Renal pelvis (tissue), 12 donors: ENCODE measurements at places on chromosomes 16 and 17. TPM values are rescaled to one million over a fixed set of nuclear protein-coding genes. Genes with fewer than 3 reads are reported as not detected.

DNA sequence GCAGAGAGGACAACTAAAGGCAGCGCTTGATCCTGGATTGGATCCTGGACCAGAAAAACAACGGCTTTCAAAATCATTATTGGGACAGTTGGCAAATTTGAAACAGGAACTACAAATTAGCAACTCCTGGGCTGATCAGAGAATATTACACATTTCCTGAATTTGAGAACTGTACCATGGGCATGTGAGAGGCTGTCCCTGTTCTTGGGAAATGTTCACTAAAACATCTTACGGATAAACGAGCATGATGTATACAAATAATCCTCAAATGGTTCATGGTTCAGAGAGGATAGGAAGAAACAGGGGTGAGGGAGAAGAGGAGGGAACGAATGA is 2.3 kb upstream of the ITGAE start:
- DNase-seq, result no peak

- no peak for DNase-seq
These were observed 40.3 kb upstream of the TNRC6A start for GRCh38 chr16:24689128-24689527.

- DNase-seq, result no peak
These were observed 86.1 kb downstream of the ZDHHC7 start for GRCh38 chr16:84925092-84925772.

- DNase-seq, result no peak
These were observed 35.0 kb downstream of the ZCCHC14 start for GRCh38 chr16:87457709-87458423.

GRCh38 chr16:75311383-75311938 is 60.0 kb upstream of the BCAR1 start:
- no peak for DNase-seq

DNA sequence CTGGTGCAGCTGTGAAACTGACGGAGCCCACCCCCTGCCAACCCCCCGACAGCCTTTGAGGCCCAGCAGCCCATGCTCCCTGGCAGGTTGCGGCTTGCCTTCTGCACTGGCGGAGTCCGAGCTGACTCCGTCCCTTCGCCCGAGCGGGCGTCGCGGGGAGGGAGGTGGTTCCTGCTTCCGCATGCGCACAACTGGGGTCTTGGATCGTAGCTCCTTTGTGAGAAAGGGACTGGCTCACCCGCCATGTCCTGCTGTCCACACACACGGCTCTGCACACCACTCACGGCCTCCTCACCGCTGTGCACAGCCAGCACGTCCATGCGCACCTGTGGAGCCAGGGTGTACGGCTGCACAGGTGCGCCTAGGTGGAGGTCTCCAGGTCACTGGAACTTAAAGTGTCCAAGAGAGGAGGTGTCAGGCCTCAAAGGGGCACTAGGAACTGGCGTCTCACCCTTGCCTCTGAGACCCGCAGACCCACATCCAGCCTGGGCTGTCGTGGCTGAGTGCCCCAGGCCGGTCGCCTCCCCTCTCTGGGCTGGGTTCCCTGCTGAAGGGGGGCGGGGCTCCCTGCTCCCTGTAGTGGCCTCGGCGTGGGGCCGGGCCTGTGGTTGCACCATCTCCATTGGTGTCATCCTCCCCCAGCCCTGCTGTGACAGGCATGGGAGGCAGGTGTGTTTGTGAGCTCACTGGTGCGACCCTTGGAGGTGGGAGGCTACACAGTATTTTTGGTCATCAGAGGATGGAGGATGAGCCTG is 45.3 kb downstream of the JPH3 start:
- DNase-seq, result no peak

- DNase-seq, result no peak
These were observed 291.1 kb upstream of the IRX3 start for GRCh38 chr16:54577651-54578128.

DNA sequence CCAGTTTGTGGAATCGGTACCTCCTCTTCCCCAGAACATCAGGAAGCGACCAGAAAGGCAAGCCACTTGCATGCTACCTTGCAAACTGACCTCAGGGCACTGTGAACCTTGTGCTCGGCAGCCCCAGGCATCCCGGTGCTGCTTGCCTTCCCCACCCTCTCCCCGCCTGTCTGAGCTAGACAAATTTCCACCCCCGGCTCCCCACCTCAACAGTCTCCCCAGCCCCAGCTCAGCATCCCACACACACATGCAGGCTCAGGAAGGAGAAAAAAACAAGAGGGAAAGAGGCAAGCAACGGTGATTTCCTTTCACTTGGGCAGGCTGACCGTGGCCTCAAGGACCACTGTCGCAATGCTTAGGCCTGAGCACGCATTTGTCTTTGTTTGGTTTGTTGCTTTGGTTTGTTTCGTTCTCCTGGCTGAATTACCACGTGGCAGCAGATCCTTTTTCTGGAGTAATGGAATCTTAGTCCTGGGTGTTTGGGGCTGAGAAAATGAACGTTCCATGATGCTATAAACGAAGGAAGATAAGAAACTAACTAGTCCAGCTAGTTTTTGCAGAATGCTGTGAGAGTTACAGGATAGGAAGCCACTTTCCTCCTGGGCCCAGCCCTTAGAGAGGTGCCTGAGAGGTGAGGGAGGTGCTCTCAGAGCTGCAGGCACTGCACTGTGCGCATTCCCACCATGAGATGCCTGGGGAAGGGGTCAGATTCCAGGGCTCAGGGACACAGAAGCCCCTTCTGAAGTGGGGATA is 27.9 kb downstream of the SDK2 start:
- no peak for DNase-seq

GRCh38 chr17:42289611-42290181 is 1.4 kb downstream of the STAT5A start:
- DNase-seq, result no peak

DNA sequence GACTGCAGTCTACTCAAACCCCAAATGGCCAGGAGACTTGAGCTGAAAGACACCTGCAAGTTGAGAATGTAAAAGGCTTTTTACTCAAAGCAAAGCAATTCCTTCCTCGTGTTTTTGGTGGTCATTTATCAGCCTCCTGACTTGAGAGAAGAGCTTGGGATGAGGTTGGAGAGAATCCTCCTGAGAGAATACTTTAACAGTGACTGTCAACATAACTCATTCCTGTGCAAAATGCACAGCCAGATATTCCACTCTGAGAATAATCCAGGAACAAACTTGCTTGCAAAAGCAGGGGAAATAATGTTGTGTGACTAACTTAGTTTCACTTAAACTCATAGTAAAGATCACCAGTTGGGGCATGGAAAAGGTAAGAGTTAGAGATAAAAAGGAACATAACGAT is 53.4 kb downstream of the SNTB2 start:
- DNase-seq, result no peak

GRCh38 chr17:36880268-36880905 is 56.9 kb upstream of the LHX1 start:
- DNase-seq, result no peak

GRCh38 chr17:29559640-29560039 is 7.2 kb downstream of the ABHD15 start:
- no peak for DNase-seq

DNA sequence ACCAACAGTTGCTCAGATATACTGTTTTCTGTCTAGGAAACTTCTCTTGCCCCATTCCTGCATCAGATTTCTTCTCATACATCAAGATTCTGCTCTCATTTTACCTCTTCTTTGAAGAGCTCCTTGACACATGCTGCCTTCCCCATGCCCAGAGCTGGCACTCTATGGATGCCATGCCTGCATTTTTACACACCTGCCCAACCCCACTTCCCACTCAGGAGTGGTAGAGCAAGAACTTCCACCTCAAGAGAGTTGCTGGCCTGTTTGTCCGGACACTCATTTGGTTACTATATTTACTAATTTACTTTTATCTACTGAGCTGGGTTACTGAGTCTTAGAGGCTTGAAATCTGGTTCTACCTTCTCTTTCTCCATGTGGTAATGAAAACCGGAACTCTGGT is 98.3 kb upstream of the HLF start:
- DNase-seq, result no peak

DNA sequence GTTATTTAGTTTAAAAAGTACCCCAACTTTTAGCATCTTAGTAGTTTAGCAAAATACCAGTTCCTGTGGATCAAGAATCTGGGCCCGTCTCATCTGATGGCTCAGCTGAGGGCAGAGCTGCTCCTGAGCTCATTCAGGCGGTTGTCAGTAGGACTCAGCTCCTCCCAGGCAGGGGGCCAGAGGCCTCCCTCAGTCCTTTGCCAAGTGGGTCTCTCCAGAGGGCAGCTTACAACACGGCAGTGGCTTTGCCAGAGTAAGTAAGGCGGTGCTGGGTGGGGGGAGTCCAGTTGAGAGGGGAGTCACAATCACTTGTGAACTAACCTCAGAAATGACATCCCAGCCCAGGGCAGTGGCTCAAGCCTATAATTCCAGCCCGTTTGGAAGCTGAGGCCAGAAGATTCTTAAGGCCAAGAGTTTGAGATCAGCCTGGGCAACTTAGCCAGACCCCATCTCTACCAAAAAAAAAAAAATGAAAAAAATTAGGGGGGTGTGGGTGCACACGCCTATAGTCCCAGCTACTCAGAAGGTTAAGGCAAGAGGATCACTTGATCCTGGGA is 81.5 kb upstream of the MED9 start:
- no peak for DNase-seq

DNA sequence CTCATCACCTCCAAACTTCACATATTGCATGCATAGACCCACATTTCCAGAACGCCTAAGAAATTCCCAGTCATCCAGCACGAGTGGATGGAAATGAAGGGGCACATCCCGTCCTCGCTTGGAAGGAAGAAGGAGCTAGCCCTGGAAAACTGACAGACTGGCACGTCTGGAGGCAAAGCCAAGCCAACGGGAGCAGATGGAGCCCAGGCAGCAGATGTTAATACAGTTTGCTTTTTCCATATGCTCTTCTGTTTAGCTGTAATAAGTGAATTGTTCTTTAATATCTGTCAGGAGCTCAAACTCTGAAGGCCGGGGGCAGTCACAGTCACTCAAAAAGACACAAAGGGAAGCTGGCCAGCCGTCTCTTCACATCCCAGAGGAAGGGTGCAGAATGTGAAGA is 187.7 kb downstream of the XYLT1 start:
- DNase-seq, result no peak

- no peak for DNase-seq
These were observed 1.4 kb downstream of the APRT start for GRCh38 chr16:88810166-88810911.

DNA sequence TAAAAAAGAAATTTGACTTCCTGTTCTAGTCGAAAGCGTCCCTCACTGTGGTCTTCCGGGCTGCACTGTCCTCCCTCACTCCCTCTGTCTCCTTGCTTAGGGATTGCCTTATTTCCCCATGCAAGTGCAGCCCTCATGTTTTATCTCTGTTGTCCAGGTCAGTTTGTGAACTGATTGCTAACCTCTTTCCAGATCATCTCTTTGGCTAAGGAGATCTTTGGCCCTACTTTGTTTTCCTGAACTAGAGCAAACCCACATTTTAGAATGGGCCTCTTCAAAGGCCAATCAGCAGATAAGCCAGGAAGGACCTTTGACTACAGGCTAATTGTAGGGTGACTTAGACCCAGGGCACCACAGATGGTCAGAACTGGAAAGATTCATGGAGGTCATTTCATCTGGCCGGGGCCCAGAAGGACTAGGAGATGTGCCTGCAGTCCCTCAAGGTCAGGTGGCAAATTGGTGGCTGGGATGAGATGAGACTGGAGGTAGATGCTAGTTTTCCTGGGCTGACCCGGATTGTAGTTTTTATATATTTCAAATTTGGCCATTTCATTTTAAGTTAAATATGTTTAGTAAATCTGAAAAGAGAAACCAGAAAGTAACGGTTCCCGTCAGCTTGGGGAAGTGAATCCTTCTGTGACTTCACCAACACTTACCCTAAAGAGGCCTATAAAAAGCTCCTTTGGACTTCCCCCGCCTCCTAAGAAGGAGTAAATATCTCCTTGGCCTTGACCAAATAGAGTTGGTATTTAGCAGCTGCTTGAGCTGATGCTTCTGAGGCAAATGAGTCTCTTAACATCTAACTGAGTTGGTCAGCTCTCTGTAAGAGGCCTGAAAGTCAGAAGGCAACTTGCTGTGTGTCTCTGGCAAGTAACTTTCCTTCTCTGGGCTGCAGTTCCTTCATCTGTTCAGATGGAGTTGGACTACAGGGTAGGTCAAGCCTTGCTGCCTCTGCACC is 6.2 kb upstream of the SLC25A19 start:
- no peak for DNase-seq

DNA sequence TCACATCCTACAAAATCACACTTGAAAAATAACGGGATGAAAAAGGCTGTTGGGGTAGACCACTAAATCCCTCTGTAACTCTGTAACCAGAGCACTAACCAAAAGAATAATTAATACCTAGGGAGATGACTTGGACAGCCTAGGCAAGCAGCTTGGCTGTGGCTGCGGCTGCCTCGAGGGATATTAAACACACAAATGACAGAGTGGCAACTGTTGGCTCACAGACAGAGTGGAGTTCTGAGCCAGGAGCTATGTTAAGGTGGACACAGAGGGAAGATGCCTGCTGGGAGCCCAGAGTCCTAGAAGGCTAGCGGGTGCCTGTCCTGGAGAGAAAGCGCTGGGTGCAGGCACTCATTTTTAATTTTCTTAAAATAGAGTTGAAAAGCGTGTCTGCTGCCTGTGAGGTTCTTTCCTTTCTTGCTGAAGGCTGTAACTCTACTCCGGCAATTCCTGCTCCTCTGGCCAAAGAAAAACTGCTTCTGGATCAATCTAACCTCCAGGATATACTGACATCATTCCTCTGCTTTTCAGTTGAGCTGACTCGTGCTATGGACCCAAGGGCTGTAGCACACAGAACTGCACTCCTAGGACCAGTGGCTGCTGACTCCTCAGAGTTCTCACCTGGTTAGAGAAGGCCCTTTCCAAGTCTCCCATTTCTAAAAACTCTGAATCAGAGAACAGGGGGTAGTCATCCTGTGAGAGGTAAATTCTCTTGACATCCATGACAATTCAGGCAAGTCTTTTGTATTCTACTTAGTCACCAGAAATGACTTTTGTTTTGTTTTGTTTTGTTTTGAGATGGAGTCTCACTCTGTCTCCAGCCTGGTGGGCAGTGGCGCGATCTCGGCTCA is 147.9 kb downstream of the STX8 start:
- no peak for DNase-seq

DNA sequence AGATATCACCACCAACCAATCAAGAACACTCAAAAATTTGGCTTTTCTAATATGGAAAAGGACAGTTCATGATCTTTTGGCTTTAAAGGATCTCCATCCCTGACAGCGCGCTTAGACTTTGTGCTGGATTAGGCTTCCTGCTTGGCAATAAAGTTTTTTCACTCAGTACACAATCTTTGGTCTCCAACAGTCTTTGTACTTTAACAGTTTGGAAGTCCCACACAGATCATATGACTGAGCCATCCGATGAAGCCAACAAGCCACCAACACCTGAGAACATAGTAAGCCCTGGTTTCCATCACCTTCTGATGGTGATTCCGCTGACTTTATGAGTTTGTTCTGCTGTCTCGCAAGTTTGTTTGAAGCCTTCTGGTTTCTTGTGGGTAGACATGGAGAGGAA is 34.3 kb downstream of the SMURF2 start:
- no peak for DNase-seq

- DNase-seq, result no peak
These were observed 131.0 kb downstream of the CCDC144A start for GRCh38 chr17:16820979-16821543.

Gene PNMT
- polyA plus RNA-seq, result 3.0 TPM

Gene MMP2
- polyA plus RNA-seq, result 206 TPM

Gene GAST
- not detected for polyA plus RNA-seq

Gene SHISA6
- 1.9 TPM for polyA plus RNA-seq

Gene GRAPL
- 5.7 TPM for polyA plus RNA-seq

Gene IL17C
- polyA plus RNA-seq, result 0.10 TPM
